Neural progenitor cell (in vitro differentiated cells): ENCODE measurements at places on chromosomes 6 and 20.

DNA sequence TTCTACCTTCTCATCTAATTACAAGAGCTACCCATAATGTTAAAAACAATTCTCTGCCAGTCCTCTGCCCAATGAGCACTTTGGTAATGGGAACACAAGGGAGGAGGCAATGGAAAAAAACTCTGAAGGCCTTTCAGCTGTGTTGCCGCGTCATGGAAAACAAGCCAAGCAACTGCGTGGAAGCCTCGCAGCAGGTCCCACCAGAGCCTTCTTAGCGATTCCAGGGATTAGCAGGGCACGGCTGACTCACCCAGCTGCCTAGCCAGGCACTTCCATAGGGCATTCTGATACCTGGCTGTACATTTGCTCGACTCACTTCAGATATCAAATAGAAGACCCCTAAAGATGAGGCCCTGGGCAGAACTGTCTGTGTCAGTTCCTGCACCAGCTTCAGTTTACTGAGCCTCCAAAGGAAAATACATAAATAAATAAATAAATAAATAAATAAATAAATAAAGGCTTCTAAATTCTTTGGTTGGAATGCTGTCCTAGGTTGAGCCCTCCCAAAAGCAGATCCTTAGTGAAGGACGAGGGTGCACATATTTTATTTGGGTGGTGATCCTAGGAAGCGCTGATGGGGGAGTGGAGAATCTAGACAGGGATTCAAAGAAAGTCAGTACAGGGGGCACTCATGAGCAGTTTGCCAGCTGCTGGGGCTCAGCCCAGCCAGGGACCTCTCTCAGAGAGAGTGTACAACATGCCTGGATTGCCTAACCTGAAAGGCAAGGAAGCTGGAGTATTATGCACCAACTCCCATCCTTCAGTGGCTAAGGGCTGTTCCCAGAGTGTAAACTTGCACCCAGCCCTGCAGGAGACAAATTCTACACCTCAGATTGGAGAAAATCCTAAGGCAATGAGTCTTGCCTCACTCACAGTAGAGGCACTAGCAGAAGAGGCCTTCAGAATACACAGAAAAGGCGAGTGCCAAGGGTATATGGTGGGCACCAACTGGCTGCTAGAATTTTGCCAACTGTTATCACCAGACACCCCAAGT is 18.2 kb downstream of the SNAP25 start:
- H3K4me3 ChIP-seq = no peak overlapping the region
- H3K27me3 ChIP-seq = no peaks in the 10 kb centered on the region
- no peaks in the 10 kb centered on the region for H3K36me3 ChIP-seq
- H3K4me1 ChIP-seq = peaks cover 8% of the 10 kb centered on the region

DNA sequence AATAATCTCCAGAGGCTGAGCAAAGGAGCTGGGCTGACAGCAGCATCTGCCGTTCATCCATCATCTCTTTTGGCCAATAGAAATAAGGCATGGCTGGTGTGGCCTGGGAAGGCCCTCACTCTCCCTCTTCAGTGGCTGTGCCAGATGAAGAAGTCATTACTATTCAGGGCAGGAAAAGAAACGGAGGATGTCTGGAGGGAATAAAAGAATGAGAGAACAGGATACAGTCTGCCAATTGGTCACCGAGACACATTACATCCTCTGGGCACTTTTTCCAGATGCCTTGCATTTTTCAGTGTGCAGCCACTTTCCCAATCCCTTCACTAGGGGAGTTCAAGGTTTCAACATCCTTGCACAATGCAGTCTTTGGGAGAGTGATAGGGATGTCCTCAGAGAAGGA is 32.2 kb upstream of the VGLL2 start:
- H3K36me3 ChIP-seq = no peaks in the 10 kb centered on the region
- no peak for DNase-seq
- H3K4me3 ChIP-seq = no peak overlapping the region

- H3K27ac ChIP-seq = no peak overlapping the region
- peaks cover 48% of the 10 kb centered on the region for H3K4me1 ChIP-seq
- H3K27me3 ChIP-seq = no peaks in the 10 kb centered on the region
- no peaks in the 10 kb centered on the region for H3K36me3 ChIP-seq
These were observed 167.4 kb downstream of the SASH1 start for GRCh38 chr6:148509800-148510581.

- no peaks in the 10 kb centered on the region for H3K27me3 ChIP-seq
- peaks cover 7% of the 10 kb centered on the region for H3K4me1 ChIP-seq
- no peak overlapping the region for H3K27ac ChIP-seq
- no peak overlapping the region for H3K4me3 ChIP-seq
- H3K36me3 ChIP-seq = no peaks in the 10 kb centered on the region
These were observed 434.1 kb upstream of the SOX4 start for GRCh38 chr6:21159465-21159864.

- no peak for DNase-seq
- no peaks in the 10 kb centered on the region for H3K4me1 ChIP-seq
- H3K27ac ChIP-seq = no peak overlapping the region
- no peak overlapping the region for H3K4me3 ChIP-seq
These were observed 36.4 kb downstream of the MYLK4 start for GRCh38 chr6:2714111-2714895.

- H3K4me1 ChIP-seq = peaks cover 21% of the 10 kb centered on the region
- H3K4me3 ChIP-seq = no peak overlapping the region
- H3K36me3 ChIP-seq = no peaks in the 10 kb centered on the region
- DNase-seq = no peak
- H3K27ac ChIP-seq = no peak overlapping the region
These were observed 994 bp downstream of the CLDN20 start for GRCh38 chr6:155264693-155265320.

- no peaks in the 10 kb centered on the region for H3K36me3 ChIP-seq
- DNase-seq = no peak
- H3K4me1 ChIP-seq = no peaks in the 10 kb centered on the region
- H3K27me3 ChIP-seq = no peaks in the 10 kb centered on the region
These were observed 130.1 kb downstream of the IPCEF1 start for GRCh38 chr6:154226461-154226860.

- DNase-seq = no peak
- H3K4me1 ChIP-seq = peaks cover 22% of the 10 kb centered on the region
- H3K27me3 ChIP-seq = no peaks in the 10 kb centered on the region
- peak overlapping the region; percentile 99 for H3K4me3 ChIP-seq
- no peak overlapping the region for H3K27ac ChIP-seq
These were observed 367 bp downstream of the C6orf62 start for GRCh38 chr6:24718449-24719124.

- H3K4me3 ChIP-seq = no peak overlapping the region
- H3K36me3 ChIP-seq = no peaks in the 10 kb centered on the region
These were observed 31.2 kb downstream of the KCNQ5 start for GRCh38 chr6:72653026-72653425.

GRCh38 chr6:122589115-122589514 is 21.1 kb upstream of the PKIB start:
- DNase-seq = no peak
- peaks cover 30% of the 10 kb centered on the region for H3K36me3 ChIP-seq

DNA sequence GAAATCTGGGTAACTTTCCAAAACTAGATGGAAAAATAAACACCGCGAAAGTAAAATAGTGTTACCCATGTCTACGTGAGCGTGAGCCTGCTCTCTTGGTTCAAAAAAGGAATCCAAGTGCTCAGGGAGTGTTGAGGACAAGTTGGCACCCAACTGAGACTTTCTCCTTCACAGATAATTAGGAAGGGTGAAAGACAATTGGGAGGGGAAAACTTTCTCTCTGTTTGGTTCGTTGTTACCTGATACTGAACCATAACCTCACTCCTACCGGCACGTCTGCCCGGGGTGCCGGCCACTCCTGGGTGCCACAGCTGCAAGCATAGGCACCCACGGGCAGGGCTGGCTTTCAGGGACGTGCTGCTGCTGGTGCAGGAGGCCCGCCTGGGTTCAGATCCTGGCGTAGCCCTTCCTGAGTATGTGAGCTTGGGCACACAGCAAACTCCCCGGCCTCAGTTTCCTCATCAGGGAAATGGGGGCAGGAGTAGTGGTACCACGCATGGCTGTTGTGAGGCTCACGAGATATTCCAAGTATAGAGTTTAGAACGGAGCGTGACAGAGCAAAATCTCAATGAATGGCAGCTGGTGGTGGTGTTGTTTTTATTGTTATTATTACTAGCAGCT is 38.2 kb upstream of the PMEPA1 start:
- peak; percentile 29 for DNase-seq
- peaks cover 4% of the 10 kb centered on the region for H3K4me1 ChIP-seq
- H3K27me3 ChIP-seq = no peaks in the 10 kb centered on the region
- H3K4me3 ChIP-seq = no peak overlapping the region

DNA sequence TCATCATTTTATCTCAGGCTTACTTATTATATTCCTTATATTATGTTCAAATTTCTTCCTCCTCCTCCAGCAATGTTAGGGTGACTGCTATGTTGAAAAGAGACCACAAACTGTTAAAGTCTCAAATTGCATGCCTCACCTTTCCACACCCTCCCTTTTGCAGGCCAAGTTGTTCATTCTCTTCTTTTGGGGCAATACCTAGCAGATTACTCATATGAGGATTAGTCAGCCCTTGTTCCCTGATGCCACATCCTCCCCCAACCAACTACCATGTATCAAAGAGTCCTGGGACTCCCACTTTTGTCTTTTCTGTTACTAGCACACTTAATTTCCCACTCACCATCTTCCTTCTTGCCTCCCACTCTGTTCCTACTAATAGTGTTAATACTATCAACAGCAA is 434.7 kb downstream of the BCKDHB start:
- no peaks in the 10 kb centered on the region for H3K36me3 ChIP-seq
- no peak overlapping the region for H3K4me3 ChIP-seq
- peaks cover 11% of the 10 kb centered on the region for H3K4me1 ChIP-seq
- no peak overlapping the region for H3K27ac ChIP-seq
- no peak for DNase-seq

- no peak for DNase-seq
- H3K4me3 ChIP-seq = no peak overlapping the region
- no peak overlapping the region for H3K27ac ChIP-seq
- H3K27me3 ChIP-seq = no peaks in the 10 kb centered on the region
These were observed 102.8 kb downstream of the SYCP2 start for GRCh38 chr20:59830665-59831023.

- peaks cover 13% of the 10 kb centered on the region for H3K4me1 ChIP-seq
- no peak overlapping the region for H3K4me3 ChIP-seq
- H3K27me3 ChIP-seq = no peaks in the 10 kb centered on the region
- DNase-seq = no peak
- H3K36me3 ChIP-seq = no peaks in the 10 kb centered on the region
- H3K27ac ChIP-seq = peak overlapping the region; percentile 59
These were observed 681.6 kb upstream of the GJE1 start for GRCh38 chr6:141451181-141451510.

DNA sequence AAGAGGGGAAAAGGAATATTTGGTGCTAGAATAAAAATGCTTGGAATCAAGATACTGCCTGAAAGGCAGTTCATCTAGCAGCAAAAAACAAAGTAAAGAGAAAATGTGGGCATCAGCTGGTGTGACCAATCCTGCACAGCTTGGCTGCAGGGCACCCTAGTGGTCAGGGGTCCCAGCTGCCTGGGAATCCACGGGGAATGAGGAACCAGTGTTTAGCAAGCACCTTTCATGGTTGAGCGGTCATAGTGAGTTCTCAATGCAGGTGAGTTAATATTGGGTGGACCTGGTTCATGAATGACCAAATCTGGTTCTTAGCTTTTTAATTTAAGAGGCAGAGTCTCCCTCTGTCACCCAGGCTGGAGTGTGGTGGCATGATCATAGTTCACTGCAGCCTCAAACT is 53.3 kb downstream of the CAP2 start:
- no peaks in the 10 kb centered on the region for H3K27me3 ChIP-seq
- DNase-seq = peak; percentile 11
- no peaks in the 10 kb centered on the region for H3K4me1 ChIP-seq
- no peak overlapping the region for H3K27ac ChIP-seq

GRCh38 chr6:33812669-33813068 is 8.9 kb upstream of the MLN start:
- H3K4me1 ChIP-seq = peaks cover 61% of the 10 kb centered on the region
- no peak overlapping the region for H3K27ac ChIP-seq
- H3K36me3 ChIP-seq = no peaks in the 10 kb centered on the region
- H3K27me3 ChIP-seq = no peaks in the 10 kb centered on the region

DNA sequence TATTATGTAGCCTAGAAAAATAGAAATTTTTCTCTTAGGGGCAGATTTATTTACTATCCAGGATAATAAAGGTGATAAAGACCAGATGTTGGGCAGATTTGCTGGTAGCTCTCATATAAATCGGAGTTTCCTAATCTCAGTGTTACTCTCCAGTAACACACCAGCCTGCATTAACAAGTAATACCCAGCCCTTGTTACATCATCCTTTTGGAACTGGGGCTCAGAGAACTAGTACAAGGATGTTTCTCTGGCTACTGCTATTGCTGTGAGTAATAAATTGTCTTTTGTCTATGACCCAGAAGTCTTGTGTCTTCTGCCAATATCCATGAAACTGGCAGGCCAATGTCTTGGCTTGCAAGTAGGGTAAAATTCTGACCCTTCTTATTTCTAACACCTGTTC is 16.8 kb downstream of the TPD52L1 start:
- no peaks in the 10 kb centered on the region for H3K36me3 ChIP-seq
- H3K27me3 ChIP-seq = no peaks in the 10 kb centered on the region
- peaks cover 3% of the 10 kb centered on the region for H3K4me1 ChIP-seq
- H3K4me3 ChIP-seq = no peak overlapping the region
- DNase-seq = no peak

GRCh38 chr6:99739526-99739925 is 132.9 kb downstream of the PRDM13 start:
- H3K4me1 ChIP-seq = no peaks in the 10 kb centered on the region
- H3K27ac ChIP-seq = no peak overlapping the region
